ENCODE measurements at places on chromosomes 1 and 21.

GRCh38 chr1:228465571-228466146, 21.5 kb upstream of the RNF187 start:
- H3K4me3 ChIP-seq, result no peak overlapping the region
- no peak overlapping the region for H3K27ac ChIP-seq
- no peak for DNase-seq
- H3K4me1 ChIP-seq, result no peaks in the 10 kb centered on the region
- peaks cover 85% of the 10 kb centered on the region for H3K27me3 ChIP-seq

- no peak overlapping the region for H3K4me3 ChIP-seq
- H3K27ac ChIP-seq, result peak overlapping the region; percentile 29
- peaks cover 30% of the 10 kb centered on the region for H3K4me1 ChIP-seq
- no peaks in the 10 kb centered on the region for H3K27me3 ChIP-seq
- no peak for DNase-seq
Measured at GRCh38 chr1:22745669-22746585, 35.3 kb downstream of the EPHB2 start.

DNA sequence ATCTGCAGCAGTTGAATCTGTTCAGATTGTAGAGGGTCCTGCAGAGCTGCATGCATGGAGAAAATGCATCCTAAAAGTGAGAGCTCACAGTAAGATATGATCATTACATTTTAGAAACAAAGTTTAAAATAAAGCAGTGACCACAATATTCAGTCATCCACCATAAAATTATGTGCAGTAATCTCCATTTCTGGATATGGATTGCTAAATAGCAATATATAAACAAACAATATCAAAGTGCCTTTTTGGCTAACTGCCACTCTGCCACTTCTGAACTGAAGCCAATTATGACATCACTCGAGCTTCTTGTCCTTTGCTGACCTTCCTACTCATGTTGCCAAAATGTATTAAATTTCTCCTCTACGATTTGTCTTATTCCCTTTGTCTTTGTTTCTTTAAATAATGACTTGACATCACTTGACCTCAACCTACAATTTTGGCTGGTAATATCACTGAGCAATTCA, 262.0 kb upstream of the CXADR start:
- no peak overlapping the region for H3K27ac ChIP-seq
- H3K27me3 ChIP-seq, result no peaks in the 10 kb centered on the region
- H3K36me3 ChIP-seq, result no peaks in the 10 kb centered on the region
- DNase-seq, result no peak
- H3K4me3 ChIP-seq, result no peak overlapping the region

GRCh38 chr21:39022466-39022862, 160.8 kb downstream of the PSMG1 start:
- H3K27me3 ChIP-seq, result no peaks in the 10 kb centered on the region
- H3K4me3 ChIP-seq, result no peak overlapping the region

DNA sequence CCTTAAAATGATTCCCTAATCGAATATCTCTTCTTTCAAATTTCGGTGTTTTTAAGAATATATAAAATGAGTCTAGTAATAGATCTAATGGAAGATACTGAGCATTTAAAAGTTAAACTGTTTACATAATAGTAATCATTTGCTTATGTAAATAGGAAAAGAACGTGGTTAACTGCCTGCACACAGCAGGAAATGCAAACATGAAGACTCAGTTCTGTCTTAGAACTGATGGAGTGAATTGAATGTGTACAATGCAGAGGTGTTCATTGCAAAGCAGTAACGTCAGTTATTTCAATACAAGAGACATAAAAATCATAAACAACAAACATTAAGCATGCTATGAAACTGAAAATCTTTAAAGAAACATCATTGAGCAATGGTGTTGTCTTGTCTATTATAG, 359.4 kb upstream of the ADAMTS5 start:
- H3K27me3 ChIP-seq, result no peaks in the 10 kb centered on the region
- DNase-seq, result no peak
- no peaks in the 10 kb centered on the region for H3K4me1 ChIP-seq
- no peak overlapping the region for H3K27ac ChIP-seq

GRCh38 chr1:30171537-30172298, 551.7 kb downstream of the MATN1 start:
- DNase-seq, result no peak
- H3K4me3 ChIP-seq, result no peak overlapping the region

GRCh38 chr1:109542657-109543056, 3.0 kb downstream of the GPR61 start:
- H3K36me3 ChIP-seq, result no peaks in the 10 kb centered on the region
- no peak overlapping the region for H3K4me3 ChIP-seq
- peaks cover 20% of the 10 kb centered on the region for H3K4me1 ChIP-seq
- no peak overlapping the region for H3K27ac ChIP-seq
- no peak for DNase-seq

DNA sequence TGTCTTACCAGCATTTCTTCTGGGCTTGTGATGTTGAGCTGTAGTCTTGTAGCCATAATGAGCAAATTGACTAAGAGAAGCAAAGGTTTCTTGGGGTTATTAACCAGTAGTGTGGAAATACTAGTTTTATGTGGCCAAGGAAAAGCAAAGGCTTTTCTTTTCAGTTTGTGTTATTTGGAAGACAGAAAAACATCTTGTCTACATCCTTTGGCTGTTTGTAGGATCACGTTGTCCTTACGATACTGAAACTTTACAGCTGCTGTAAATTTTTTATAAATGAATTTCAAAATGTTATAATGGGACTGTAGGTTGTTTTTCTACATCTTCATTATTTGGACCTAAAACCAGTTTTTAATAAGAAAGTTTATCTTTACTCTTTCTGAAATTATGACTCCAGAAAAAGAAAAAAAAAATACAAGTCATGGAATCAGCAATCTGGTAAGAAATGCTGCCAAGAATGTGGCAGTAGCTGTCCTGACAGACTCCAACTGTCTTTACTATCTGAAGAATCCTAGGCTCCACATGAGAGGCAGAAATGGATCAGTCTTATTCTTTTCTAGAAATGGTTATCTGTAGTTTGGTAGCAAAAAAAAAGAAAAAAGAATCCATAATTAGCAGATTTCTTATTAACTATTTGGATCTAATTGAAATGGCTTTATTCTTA, 41.6 kb upstream of the QSOX1 start:
- peak; percentile 77 for DNase-seq
- peaks cover 6% of the 10 kb centered on the region for H3K4me1 ChIP-seq
- H3K27ac ChIP-seq, result no peak overlapping the region
- H3K4me3 ChIP-seq, result no peak overlapping the region
- H3K36me3 ChIP-seq, result peaks cover 35% of the 10 kb centered on the region

GRCh38 chr1:106768501-106768900, 288.0 kb upstream of the PRMT6 start:
- no peaks in the 10 kb centered on the region for H3K36me3 ChIP-seq
- DNase-seq, result peak; percentile 56
- peaks cover 19% of the 10 kb centered on the region for H3K4me1 ChIP-seq

DNA sequence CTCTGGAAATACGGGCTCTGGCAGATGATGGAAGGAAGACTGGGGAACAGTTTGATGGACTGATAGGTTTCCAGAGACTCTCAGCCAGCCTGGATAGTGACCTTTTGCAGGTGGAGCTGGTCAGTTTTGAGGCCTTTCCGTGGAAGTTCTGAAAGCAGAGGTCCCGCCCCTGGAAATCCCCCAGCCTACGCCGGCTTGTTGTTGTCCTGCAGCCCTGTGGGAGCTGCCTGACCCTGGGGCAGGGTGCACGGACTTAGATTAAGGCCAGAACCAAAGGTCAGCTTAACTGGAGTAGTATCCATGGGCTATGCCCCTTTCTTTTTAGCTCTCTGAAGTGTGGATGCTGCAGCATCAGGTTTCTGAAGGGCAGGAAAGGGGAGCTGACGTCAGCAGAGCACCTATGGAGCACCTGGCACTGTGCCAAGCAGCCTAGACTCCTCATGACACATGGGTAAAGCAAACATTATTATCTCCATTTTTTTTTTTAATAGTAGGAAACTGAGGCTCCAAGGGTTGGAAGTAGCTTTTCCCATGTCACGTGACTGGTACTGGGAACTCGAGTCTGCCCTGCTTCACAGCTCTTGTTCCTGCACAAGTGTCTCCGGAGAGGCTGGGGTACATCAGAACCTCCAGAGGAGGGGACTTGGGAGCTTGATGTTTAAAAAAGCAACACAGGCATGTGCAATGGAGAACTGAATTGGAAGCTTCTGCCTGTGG, 38.5 kb downstream of the IER5 start:
- DNase-seq, result peak; percentile 45
- H3K4me1 ChIP-seq, result peaks cover 17% of the 10 kb centered on the region
- no peaks in the 10 kb centered on the region for H3K27me3 ChIP-seq

GRCh38 chr1:232557502-232558191, 72.3 kb downstream of the SIPA1L2 start:
- no peak overlapping the region for H3K4me3 ChIP-seq
- no peaks in the 10 kb centered on the region for H3K27me3 ChIP-seq
- DNase-seq, result no peak
- no peaks in the 10 kb centered on the region for H3K36me3 ChIP-seq
- H3K27ac ChIP-seq, result peak overlapping the region; percentile 82

- H3K36me3 ChIP-seq, result no peaks in the 10 kb centered on the region
- no peak for DNase-seq
- no peaks in the 10 kb centered on the region for H3K4me1 ChIP-seq
- H3K4me3 ChIP-seq, result no peak overlapping the region
- no peak overlapping the region for H3K27ac ChIP-seq
Measured at GRCh38 chr1:228978484-228979324, 243.4 kb downstream of the RHOU start.

DNA sequence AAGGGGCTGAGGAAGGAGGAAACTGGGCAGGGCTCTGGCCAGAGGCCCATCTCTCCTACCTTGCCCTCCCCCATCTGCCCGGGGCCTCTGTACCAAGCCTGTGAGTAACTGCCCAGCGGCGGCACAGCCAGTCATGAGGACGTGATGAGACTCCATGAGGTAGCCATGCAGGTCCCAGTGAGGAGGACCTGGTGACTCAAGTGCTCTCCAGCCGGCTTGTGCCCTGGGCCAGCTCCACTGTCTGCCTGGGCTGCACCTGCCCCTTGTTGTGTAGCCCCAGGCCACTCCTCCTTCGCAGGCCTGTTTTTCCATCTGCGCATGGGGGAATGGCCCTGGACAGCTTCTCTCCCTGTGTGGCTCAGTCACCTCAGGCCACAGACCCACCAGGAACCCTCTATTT, 42.0 kb upstream of the PADI1 start:
- H3K27ac ChIP-seq, result no peak overlapping the region
- no peaks in the 10 kb centered on the region for H3K4me1 ChIP-seq
- no peaks in the 10 kb centered on the region for H3K27me3 ChIP-seq
- DNase-seq, result no peak
- no peak overlapping the region for H3K4me3 ChIP-seq

- DNase-seq, result no peak
- no peak overlapping the region for H3K4me3 ChIP-seq
- no peak overlapping the region for H3K27ac ChIP-seq
- H3K36me3 ChIP-seq, result no peaks in the 10 kb centered on the region
- no peaks in the 10 kb centered on the region for H3K4me1 ChIP-seq
Measured at GRCh38 chr1:235101558-235102258, 26.9 kb downstream of the TOMM20 start.

DNA sequence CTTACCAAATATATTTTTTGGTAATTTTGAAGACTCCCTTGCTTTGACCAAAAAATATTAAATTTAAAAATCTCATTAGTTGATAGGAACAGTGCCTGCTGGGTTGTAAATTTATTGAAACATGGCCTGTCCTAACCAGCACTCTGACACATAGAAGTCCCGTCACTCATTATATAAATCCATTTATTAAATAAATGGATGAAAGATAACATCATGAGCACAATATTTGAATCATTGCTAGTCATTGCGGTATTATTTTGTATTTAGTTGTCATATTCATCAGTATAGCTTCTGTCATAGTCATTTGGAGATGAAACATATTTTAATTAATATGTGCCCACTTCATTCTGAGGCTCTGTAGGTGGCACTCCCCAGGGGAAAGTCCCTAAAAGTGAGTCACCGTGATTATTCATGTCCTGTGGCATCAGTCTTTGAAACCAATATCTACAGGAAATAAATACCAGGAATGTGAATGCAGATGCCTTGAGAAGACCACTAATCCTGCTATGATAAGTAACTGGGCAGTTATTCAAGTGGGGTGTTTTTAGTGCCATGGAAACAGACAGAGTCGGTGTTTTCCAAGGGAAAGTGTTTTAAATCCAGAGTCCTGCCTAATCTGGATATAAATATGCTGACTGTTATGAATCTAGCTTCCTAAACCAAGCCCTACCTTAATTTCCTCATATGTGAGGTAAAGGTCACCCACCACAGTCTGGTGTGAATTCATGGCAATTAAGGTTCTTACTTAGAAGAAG, 302.0 kb downstream of the DUSP10 start:
- no peak overlapping the region for H3K4me3 ChIP-seq
- no peak for DNase-seq
- H3K4me1 ChIP-seq, result peaks cover 11% of the 10 kb centered on the region

DNA sequence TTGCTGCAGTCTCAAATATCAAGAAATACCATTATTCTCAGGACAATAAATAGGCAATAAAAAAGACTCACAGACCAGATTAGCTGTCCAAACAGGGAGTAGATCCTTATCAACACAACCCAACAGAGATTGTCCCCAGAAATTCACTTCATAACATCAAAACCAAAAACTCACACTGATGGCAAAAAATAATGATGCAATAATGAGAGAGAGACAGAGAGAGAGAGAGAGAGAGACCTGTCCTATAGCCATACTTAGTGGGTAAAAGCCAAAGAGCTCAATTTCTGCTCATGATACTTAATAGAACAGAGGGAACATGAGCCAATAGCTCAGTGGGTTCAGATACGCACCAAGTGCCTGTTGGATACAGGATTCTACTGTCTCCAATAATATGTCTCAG, 244.5 kb downstream of the FAM72C start:
- H3K27ac ChIP-seq, result no peak overlapping the region
- H3K4me1 ChIP-seq, result no peaks in the 10 kb centered on the region
- no peak for DNase-seq
- H3K27me3 ChIP-seq, result no peaks in the 10 kb centered on the region

- peaks cover 56% of the 10 kb centered on the region for H3K4me1 ChIP-seq
- no peak for DNase-seq
- H3K4me3 ChIP-seq, result no peak overlapping the region
- no peak overlapping the region for H3K27ac ChIP-seq
- no peaks in the 10 kb centered on the region for H3K27me3 ChIP-seq
Measured at GRCh38 chr1:228087771-228088251, 5.3 kb downstream of the ARF1 start.

DNA sequence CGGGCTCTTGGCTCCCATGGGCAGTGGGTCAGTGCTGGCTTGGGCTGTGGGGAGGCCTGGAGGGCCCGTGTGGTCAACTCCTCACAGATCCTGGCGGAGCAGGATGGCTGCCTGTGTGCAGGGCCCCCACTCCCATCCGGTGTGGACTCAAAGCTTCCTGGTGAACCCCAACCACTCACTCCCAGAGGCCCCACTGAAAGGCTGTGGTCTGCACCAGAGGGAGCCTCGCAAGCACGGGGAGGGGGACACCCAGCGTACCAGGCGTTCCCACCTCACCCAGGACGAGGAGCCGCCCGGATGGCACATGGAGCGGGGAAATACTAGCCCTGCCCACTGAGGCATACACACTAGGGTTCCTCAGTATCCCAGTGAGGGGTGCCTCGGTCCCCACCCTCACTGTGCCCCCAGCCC, 75.4 kb upstream of the ACTRT2 start:
- H3K4me3 ChIP-seq, result no peak overlapping the region
- no peaks in the 10 kb centered on the region for H3K36me3 ChIP-seq
- H3K27me3 ChIP-seq, result no peaks in the 10 kb centered on the region
